ENCODE measurements at places on chromosomes 5 and 9.

GRCh38 chr5:177313561-177314259 is 2.0 kb upstream of the MXD3 start:
- DNase-seq, result no peak

- DNase-seq, result no peak
These were observed 104.2 kb upstream of the ELL2 start for GRCh38 chr5:96065685-96066385.

- no peak for DNase-seq
These were observed 80.7 kb downstream of the ANKH start for GRCh38 chr5:14790911-14791310.

- no peak for DNase-seq
These were observed 437.3 kb downstream of the DTWD2 start for GRCh38 chr5:118551031-118551430.

DNA sequence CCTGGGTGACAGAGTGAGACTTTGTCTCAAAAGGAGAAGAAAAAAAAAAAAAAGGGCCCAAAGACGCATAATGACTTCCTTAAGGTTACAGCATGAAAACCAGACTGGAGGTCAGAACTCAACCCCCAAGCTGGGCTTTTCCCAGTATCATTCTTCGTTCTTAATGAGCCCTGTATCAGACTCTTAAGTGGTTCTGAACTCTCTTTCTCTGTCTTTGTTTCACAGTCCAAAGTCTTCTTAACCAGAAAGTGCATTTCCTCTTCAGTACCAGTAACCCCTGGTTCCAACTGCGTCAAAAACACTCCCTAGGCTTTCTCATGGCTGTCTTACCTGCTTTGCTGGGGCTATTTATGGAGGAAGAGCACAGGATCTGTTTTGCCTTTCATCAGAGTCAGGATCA is 38.4 kb upstream of the SHB start:
- DNase-seq, result no peak

DNA sequence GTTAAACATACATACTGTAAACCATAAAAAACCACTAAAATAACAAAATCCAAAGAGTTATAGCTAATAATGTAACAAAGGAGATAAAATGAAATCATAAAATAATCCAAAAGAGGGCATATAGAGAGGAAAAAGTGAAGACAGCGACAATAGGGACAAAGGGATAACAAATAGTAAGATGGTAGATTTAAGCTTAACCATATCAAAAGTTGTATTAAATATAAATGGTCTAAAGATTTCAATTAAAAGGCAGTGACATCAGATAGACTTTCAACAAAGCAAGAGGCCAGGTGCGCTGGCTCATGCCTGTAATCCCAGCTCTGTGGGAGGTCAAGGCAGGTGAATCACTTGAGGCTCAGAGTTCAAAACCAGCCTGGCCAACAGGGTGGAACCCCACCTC is 54.7 kb upstream of the SREK1 start:
- no peak for DNase-seq

- DNase-seq, result no peak
These were observed 2.7 kb downstream of the RUFY1 start for GRCh38 chr5:179553006-179553405.
